Activated CD4-positive, alpha-beta T cell treated with anti-CD3 and anti-CD28 coated beads for 48 hours (primary cell): ENCODE measurements at places on chromosomes 12 and 14.

DNA sequence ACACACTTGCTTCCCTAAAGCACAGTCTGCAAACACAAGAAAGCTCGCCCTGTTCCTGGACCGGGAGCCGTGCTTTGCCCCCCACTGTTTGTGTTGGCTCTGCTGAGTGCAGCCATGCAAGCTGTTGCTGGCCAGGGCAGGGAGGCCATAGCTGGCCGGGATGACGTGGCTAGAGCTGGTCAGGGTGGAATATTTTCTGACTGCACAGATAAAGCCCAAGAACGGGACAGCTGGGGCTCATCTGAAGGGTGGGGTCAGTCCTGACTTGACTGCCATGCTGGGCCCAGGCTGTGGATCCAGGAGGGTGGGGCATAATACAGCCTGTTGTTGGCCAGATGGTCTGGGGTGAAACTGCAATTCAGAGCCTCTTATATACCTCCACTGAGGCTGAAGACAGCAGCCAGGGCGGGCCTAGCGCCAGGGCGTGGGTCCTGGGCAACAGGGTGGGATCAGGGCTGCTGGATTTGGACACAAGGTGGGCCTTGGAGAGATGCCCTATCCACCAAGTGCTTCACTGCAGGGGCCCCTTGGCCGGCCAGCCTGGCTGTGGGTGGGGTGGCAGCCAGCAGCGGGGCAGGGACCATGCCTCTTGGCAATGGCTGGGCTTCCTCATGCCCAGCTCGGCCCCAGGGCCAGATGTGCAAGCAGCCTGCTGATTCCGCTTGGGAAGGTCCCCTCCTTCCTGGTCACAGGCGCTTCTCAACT lies 14.8 kb downstream of the KMT5A start:
- DNase-seq, result no peak

GRCh38 chr14:35533357-35534207 lies at the start of gene INSM2:
TSS of gene INSM2 (plus strand) at chr14:35534164. CDS start at chr14:35534253, 89 bp downstream.
- DNase-seq, result peak; percentile 84

- no peak for DNase-seq
These were observed 8.7 kb upstream of the PLEKHA5 start for GRCh38 chr12:19120795-19121194.

DNA sequence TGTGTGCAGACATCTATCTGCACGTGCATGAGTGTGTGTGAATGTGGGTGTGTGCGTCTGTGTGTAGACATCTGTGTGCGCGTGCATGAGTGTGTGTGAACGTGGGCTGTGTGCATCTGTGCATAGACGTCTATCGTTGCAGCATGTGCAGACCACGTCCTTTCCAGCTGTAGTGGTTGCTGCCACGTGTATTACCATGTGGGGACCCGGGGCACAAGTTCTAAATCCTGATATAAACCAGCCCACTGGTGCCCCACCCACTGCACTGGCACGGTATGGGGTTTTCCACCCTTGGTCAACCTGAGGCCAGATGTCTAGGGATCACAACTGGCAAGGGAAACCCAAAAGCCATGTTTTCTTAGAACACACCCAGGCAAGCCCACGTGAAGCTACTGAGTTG lies 197.0 kb downstream of the ANO2 start:
- no peak for DNase-seq

- no peak for DNase-seq
These were observed 60.0 kb downstream of the ITPK1 start for GRCh38 chr14:93055651-93056115.

DNA sequence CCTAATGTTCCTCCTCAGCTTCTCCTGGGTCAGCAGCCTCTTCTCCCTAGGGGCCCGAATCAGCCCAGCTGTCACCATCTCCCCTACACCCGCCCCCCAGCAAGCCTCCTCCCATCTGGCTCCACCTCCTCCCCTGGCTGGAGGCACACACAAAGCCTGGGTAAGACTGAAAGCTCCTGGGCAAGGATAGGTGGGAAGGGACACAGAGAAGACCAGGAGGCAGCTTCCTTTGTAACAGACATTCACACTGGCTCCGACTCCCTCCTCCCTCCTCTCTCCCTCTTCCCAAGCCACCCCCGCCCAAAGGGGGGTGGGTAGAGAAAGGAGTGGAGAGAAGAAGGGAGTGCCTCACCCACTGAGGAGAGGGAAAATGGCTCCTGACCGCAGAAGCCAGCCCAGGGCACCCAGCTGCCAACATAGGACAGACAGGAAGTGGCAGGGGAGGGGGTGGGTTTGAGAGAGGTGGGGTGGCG lies 4.0 kb downstream of the CHD4 start:
- peak; percentile 29 for DNase-seq

DNA sequence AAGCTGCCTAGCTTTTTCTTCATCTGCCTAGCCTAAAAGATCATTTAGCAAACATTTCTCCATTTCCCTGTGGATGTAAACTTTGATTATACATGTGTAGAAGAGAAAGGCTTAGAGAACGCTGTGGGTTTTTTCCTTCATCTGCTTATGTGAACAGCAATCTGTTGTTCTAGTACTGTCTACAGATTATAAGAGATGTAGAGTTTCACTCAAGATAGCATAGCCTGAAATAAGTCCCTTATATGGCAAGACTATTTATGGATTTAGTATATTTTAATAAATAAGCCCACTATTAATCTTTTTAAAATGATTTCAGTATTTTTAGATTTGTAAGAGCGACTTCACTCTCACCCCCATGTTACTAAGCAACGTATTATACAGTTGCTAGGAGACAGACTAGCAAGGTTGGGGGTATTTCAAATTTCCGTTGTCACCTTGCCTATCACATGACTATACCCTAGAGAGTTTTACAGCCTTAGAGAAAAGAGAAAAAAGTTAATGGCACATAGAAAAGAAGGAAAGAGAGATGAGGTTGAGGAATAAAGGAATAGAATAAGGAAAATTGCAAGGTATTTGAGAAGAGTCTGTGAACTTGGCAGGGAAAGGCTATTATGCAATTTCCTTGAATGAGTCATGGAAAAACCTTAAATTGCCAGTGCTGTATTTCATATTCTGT lies 12.2 kb upstream of the TUBA1A start:
- no peak for DNase-seq

DNA sequence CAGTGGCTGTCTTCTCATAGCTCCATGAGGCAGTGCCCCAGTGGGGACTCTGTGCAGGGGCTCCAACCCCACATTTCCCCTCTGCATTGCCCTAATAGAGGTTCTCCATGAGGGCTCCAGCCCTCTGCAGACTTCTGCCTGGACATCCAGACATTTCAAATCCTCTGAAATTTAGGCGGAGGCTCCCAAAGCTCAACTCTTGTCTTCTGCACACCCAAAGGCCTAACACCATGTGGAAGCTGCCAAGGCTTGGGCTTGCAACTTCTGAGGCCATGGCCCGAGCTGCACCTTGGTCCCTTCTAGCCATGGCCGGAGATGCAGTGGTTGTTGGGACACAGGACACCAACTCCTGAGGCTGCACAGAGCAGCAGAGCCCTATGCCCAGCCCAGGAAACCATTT lies 20.5 kb upstream of the PPP2R5C start:
- no peak for DNase-seq

- DNase-seq, result no peak
These were observed 14.5 kb upstream of the ANKRD33 start for GRCh38 chr12:51873251-51873994.

GRCh38 chr12:116656306-116656705 lies 81.6 kb downstream of the SPRING1 start:
- DNase-seq, result no peak

- DNase-seq, result no peak
These were observed 596.8 kb upstream of the FBXO33 start for GRCh38 chr14:40028991-40029390.

GRCh38 chr12:617304-617915 lies 45.8 kb downstream of the NINJ2 start:
- no peak for DNase-seq

GRCh38 chr14:54650331-54650958 lies 83.5 kb downstream of the SAMD4A start:
- no peak for DNase-seq

DNA sequence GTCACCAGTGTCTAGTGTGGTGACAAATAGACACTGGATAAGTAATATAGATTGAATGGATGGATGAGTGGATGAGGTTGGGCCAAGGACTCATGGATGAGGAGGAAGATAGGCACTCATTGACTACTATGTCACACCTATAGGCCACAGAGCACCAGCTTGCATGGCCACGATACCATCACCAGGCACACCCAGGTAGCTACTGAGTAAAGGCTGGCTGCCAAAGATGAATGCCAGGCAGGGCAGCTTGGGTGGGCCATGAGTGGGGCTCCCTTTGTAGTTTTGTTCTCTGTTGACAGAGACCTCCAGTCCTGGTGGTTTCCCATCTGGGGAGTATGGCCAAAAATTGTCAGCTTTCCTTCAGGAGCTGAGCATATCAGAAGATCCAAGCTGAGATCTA lies 11.2 kb upstream of the KRT83 start:
- DNase-seq, result no peak

DNA sequence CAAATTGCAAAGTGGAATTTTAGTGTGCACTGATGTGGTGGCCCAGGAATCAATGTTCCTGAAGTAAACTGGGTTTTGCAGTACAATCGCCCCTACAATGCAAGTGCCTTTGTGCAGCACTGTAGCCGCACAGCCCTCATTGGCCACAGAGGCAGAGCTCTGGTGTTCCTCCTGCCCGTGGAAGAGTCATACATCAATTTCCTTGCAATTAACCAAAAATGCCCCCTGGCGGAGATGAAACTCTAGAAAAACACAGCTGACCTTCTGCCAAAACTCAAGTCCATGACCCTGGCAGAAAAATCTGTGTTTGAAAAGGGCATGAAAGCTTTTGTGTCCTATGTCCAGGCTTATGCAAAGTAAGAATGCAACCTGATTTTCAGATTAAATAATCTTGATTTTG lies 117.9 kb upstream of the PRB2 start:
- no peak for DNase-seq

DNA sequence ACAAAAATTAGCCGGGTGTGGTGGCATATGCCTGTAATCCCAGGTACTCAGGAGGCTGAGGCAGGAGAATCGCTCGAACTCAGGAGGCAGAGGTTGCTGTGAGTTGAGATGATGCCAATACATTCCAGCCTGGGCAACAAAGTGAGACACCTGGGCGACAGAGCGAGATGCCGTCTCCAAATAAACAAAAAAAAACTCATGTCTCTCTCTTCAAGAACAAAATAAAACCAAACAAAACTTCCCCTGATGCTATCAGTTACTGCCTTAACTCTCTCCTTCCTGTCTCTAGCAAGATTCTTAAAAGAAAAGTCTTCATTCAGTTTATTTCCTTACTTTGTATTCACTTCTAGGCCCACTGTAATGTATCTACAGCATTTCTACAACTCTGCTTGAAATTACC lies 20.8 kb downstream of the KLHL28 start:
- no peak for DNase-seq

- DNase-seq, result no peak
These were observed 5.2 kb upstream of the LMO3 start for GRCh38 chr12:16611146-16611545.

DNA sequence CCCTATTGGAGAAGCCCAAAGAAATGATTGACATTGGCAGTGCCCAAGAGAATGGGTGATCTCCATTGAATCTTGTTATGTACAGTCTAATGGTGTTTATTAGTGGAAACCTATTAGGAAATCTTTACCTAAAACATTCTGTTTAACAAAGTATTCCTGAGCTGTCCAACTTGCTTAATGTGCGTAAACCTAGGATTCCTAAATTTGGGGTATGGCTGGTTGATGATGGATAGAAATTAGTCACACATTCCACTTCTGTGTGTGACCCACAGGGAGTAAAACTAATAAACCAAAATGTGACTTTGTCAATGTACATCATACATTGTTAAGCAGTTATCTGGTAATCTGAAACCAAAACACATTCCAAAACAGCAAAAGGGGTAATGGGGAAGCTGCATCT lies 761.3 kb downstream of the FSCB start:
- no peak for DNase-seq

GRCh38 chr14:103293465-103293864 lies 40.6 kb upstream of the EIF5 start:
- no peak for DNase-seq

GRCh38 chr14:59215322-59215721 lies 26.9 kb downstream of the DAAM1 start:
- no peak for DNase-seq

- no peak for DNase-seq
These were observed 8.9 kb downstream of the C2CD5 start for GRCh38 chr12:22535478-22535877.

- DNase-seq, result no peak
These were observed 22.8 kb downstream of the COX8C start for GRCh38 chr14:93369713-93370266.

DNA sequence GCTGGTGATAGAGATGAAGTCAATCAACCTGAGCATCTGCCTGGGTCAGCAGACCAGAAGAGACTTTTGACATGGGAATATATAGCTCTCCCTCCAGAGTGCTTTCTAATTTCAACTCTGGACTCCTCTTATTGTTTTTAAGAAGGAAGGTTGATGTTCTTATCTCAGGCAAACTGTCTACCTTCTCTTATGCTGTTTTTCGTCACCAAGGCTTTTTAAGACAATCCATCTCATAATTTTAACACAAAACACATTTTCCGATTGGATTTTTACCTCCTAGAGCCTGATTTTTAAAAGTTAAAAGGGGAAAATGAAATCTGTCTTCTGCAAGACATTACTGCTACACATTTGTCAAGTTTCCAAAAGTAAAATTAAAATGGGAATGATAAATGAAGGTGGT lies 368.7 kb upstream of the MIS18BP1 start:
- DNase-seq, result no peak

GRCh38 chr12:92581604-92582003 lies 121.2 kb upstream of the PLEKHG7 start:
- no peak for DNase-seq

DNA sequence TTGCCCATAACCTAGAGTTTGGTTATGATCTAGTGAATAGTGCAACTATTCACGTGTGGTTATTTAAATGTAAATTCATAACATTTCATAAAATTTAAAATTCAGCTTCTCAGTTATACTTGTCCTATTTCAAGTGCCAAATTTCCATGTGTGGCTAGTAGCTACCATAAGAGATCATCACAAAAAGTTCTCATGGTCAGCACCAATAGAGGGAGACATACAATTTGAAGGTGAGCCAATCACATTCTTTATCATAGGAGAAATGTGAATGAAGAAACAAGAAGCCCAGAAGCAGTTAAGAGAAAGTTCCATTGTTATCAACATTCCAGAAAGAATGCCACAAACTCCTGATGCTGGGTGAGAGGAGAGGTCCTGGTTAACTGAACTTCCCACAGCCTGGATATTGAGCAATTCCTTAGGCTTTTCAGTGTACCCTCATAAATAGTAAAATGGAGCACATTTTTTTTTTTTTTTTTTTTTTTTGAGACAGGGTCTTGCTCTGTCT lies 892.9 kb upstream of the USP15 start:
- DNase-seq, result no peak

GRCh38 chr14:68611599-68611998 lies 181.3 kb downstream of the ZFP36L1 start:
- DNase-seq, result no peak
